ENCODE measurements at places on chromosomes 1 and 21. TPM values are rescaled to one million over a fixed set of nuclear protein-coding genes. Genes with fewer than 3 reads are reported as not detected.

GRCh38 chr21:39004634-39005501 is 178.4 kb downstream of the PSMG1 start:
- no peaks in the 10 kb centered on the region for H3K27me3 ChIP-seq
- H3K36me3 ChIP-seq = no peaks in the 10 kb centered on the region
- H3K27ac ChIP-seq = peak overlapping the region; percentile 93
- H3K4me3 ChIP-seq = no peak overlapping the region
- DNase-seq = no peak
- peaks cover 26% of the 10 kb centered on the region for H3K4me1 ChIP-seq

DNA sequence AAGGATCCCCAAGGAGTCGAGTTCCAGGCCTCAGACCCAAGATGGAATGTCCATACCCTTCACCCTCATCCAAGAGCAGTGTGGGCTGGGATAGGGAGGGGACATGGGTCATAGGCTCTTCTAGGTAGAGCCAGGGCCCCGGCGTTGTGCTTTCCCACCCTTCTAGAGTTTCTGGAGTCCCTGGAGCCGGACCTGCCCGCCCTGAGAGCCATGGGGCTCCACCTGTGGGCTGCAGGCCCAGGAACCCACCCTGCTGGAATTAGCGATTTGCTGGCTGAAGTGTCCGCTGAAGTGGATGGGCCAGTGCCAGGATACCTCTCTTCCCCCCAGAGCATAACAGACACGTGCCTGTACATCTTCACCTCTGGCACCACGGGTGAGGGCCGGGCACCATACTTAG is 1.1 kb downstream of the SLC27A3 start:
- H3K4me3 ChIP-seq = peak overlapping the region; percentile 78
- H3K27ac ChIP-seq = peak overlapping the region; percentile 85
- no peaks in the 10 kb centered on the region for H3K27me3 ChIP-seq
- peaks cover 21% of the 10 kb centered on the region for H3K4me1 ChIP-seq

The HES2 gene
- 0.98 TPM for total RNA-seq

The HHIPL2 gene
- 0.97 TPM for total RNA-seq

DNA sequence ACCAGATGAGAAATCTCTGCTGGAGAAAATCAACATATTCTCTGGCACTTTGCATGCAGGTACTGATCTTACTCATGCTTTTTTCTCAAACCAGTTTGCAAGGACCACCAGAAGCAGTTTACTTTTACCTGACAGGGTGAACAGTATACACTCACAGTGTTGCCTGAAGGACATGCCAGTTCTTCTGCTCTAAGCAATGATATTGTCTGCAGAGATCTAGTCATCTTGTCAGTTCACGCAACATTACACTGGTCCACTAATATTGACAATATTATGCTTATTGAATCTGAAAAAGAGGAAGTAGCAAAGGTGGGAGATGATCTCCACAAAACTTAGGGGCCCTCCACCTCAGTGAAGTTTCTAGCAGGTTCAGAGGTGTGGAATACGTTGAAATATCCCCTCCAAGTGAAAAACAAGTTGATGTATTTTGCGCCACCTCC is 3.8 kb upstream of the S100B start:
- no peaks in the 10 kb centered on the region for H3K36me3 ChIP-seq
- DNase-seq = no peak

DNA sequence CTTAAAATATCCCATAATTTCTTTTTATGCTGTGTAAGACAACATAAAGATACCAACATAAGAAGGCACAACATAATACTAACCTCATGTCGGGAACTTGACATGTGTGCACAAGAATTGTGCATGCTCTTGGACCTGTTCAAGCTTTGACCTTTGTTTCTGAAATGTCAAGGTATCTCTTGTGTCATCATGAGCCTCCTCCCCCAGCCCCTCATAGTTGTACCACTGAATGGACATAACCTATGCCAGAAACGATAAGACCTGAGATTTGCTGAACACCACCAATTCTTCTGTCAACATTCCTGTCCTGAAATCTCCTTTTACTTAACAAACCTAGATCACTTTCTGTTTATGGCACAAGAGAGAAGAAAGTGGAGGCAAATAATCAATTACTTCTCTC is 29.4 kb upstream of the PROX1 start:
- H3K4me1 ChIP-seq = no peaks in the 10 kb centered on the region
- no peak overlapping the region for H3K4me3 ChIP-seq
- no peak for DNase-seq

DNA sequence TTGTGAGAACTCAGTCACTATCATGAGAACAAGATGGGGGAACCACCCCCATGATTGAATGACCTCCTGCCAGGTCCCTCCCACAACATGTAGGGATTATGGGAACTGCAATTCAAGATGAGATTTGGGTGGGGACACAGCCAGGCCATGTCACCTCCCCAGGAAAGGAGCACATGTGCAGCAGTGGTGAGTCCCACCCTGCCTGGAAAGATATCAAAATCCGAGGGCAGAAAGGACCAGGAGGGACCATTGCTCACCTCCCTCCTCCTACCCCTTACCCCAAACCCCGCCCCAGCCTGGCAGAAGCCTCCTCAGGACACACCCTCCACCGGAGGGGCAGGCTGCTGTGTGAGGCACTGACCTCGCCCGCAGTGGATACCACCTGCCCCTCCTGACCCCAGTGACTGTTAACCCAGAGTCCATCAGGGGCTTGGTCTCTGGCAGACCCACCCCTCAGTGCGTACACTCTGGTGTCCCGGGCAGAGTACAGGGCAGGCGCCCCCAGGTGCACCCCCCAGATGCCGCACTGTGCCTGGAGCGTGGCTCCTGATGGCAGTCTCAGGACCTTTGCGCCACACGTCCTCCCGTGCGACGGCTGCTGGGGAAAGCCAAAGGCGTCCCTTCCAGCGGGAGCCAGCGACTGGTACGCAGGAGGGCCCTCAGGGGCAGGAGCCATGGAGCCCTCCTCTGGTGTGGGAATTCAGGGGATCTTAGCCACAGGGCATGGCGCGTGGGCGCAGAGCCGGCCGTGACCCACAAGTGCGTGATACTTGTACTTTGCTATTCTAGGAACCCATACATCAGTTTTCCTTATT is 20.9 kb downstream of the PDXK start:
- H3K27ac ChIP-seq = peak overlapping the region; percentile 97
- H3K27me3 ChIP-seq = no peaks in the 10 kb centered on the region
- no peak for DNase-seq
- H3K36me3 ChIP-seq = peaks cover 6% of the 10 kb centered on the region
- peaks cover 12% of the 10 kb centered on the region for H3K4me1 ChIP-seq

GRCh38 chr1:24425441-24425840 is 9.8 kb downstream of the NIPAL3 start:
- H3K27ac ChIP-seq = no peak overlapping the region
- peaks cover 15% of the 10 kb centered on the region for H3K36me3 ChIP-seq
- no peak for DNase-seq
- H3K27me3 ChIP-seq = no peaks in the 10 kb centered on the region

The C1orf53 gene
- total RNA-seq = 4.3 TPM

The HPDL gene
- 2.4 TPM for total RNA-seq

DNA sequence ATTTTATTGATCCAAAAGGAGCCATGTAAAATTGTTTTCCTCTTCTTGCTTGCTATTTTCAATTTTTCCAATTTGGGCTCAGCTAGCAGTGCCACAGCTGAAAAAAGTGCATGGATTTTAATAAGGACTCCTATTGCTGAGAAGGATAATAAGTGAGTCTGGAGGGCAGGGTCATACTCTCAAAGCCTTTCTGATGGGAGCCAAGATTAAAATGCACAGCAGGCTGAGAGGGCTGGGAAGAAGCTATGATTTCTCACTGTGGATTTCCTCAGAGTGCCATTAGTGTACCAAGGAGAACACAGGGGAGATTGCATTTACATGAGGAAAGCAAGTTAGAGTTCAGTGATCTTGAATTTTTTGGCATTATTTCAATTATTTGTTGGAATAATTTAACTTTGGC is 261.3 kb downstream of the ST6GALNAC3 start:
- peaks cover 5% of the 10 kb centered on the region for H3K4me1 ChIP-seq
- no peaks in the 10 kb centered on the region for H3K36me3 ChIP-seq
- H3K27ac ChIP-seq = no peak overlapping the region
- H3K4me3 ChIP-seq = no peak overlapping the region

DNA sequence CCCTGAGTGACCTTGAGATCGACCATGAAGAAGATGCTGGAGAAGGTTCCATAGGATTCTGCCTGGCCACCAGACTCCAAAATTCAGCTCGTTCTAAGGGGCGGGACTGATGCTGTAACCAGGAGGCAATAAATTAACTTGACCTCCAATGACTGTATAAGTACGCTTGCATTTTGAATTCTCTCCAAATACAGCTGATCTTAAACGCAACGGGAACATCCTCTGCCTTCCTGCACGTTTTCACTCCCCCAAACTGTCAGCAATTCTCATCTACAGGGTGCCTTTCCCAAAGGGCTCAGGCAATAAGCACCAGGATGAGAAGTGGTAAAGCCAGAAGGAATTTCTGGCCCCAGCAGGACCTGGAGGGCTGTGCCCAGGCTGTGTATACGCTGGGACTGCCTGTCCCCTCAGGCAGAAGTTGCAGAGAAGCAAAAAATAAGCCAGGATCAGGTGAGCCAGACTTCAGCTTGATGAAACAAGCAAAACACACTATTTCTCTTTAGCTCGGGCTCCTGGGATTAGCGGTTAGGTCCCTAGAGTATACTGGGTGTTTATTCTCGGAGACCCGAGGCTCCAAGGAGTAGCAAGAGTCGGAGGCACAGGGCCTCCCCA is 124.8 kb downstream of the LRIG2 start:
- no peaks in the 10 kb centered on the region for H3K27me3 ChIP-seq
- H3K4me3 ChIP-seq = no peak overlapping the region
- peaks cover 47% of the 10 kb centered on the region for H3K4me1 ChIP-seq
- peaks cover 1% of the 10 kb centered on the region for H3K36me3 ChIP-seq
- no peak for DNase-seq

DNA sequence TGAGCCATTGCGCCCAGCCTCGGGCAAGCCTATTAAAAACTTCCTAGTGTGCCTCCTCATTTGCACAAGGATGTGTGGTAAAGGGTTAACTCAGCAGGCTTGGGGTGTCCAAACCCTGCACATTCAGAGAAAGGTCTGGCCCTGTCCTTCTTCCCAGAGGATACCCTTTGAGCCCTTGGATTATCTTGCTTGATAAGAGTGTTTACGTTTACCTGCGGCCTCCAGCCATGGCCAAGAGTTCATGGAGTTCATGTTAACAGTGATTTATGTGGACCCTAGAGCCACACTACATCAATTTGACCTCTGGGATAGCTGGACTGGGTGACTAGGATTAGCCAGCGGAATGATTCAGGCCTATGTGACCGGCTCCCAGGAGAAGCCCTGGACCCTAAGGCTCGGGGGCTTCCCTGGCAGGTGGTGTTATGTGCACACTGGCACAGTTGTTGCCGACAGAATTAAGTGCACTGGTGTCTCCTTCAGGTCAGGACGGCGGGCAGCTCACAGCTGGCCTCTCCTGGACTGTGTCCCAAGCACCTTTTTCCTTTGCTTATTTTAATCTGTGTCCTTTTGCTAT is 7.7 kb upstream of the TCP10L start:
- no peaks in the 10 kb centered on the region for H3K27me3 ChIP-seq
- H3K4me3 ChIP-seq = no peak overlapping the region

DNA sequence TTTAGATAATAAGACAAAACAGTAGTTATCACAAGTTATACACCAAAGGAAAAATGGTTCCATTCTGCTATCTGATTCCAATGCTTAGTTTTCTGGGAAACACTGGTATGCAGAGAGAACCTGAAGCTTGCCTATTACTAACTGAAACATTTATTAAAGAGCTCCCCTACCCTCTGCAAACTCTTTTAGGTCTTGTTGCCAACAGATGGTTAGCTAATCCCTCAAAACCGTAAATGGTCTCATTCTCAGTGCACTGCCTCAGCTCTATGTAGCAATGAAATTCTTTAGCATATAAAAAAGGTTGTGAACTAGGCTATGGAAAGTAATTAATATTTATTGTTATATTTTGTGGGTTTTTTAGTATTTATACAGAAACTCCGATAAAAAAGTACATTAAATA is 20.4 kb downstream of the C21orf91 start:
- no peak overlapping the region for H3K27ac ChIP-seq
- H3K27me3 ChIP-seq = no peaks in the 10 kb centered on the region
- H3K4me1 ChIP-seq = peaks cover 10% of the 10 kb centered on the region
- H3K4me3 ChIP-seq = no peak overlapping the region

- no peaks in the 10 kb centered on the region for H3K36me3 ChIP-seq
- H3K27ac ChIP-seq = no peak overlapping the region
- H3K4me3 ChIP-seq = no peak overlapping the region
- H3K27me3 ChIP-seq = no peaks in the 10 kb centered on the region
Measured at GRCh38 chr1:48923116-48923515, 146.4 kb upstream of the BEND5 start.

The PDE4B gene
- total RNA-seq = 21.0 TPM

GRCh38 chr1:9429342-9429711 is 109.9 kb upstream of the SLC25A33 start:
- no peak for DNase-seq
- H3K36me3 ChIP-seq = no peaks in the 10 kb centered on the region
- H3K4me3 ChIP-seq = peak overlapping the region; percentile 78

GRCh38 chr1:88897070-88897730 is 5.8 kb upstream of the GTF2B start:
- H3K27ac ChIP-seq = no peak overlapping the region
- H3K4me3 ChIP-seq = no peak overlapping the region
- H3K36me3 ChIP-seq = no peaks in the 10 kb centered on the region
- DNase-seq = no peak
- peaks cover 9% of the 10 kb centered on the region for H3K27me3 ChIP-seq

- no peak overlapping the region for H3K27ac ChIP-seq
- H3K27me3 ChIP-seq = peaks cover 6% of the 10 kb centered on the region
- no peak for DNase-seq
- H3K4me3 ChIP-seq = no peak overlapping the region
- H3K36me3 ChIP-seq = no peaks in the 10 kb centered on the region
Measured at GRCh38 chr1:222387007-222387814, 160.7 kb downstream of the HHIPL2 start.

DNA sequence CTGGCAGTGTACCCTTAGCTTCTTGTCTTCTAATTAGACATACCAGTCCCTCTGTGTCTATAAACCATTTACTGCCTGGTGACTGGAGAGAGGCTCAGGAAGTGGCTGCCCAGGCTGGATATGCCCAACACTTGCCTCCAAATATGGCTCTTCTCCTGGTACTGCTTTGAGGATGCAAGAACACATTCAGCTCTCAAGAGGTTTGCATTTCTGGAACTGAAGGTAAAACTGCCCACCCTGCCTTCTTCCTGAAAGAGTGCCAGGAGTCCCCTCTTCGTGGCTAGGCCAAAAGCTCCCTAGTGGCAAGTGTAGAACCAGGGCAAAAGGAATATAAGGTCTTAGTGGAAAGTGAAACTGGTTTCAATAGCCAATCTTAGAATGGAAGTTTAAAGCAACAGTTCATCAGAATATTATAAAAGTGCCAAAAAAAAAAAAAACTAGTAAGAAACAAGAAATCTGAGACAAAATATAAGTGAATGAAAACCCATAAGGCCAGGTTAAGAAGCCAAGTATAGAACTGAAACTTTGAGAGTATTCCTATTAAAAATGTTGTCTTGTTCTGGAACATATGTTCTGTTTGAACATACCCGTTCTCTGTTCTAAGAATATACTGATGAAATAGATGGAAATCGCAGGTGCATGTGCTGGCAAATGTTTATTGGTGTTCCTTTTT is 77.2 kb upstream of the CTTNBP2NL start:
- H3K27ac ChIP-seq = no peak overlapping the region
- peaks cover 25% of the 10 kb centered on the region for H3K4me1 ChIP-seq
- H3K27me3 ChIP-seq = peaks cover 62% of the 10 kb centered on the region
- DNase-seq = no peak
- no peak overlapping the region for H3K4me3 ChIP-seq
- no peaks in the 10 kb centered on the region for H3K36me3 ChIP-seq

GRCh38 chr1:164265232-164265631 is 293.8 kb upstream of the PBX1 start:
- H3K4me1 ChIP-seq = peaks cover 11% of the 10 kb centered on the region
- no peaks in the 10 kb centered on the region for H3K27me3 ChIP-seq
- DNase-seq = no peak
- no peak overlapping the region for H3K4me3 ChIP-seq
